ENCODE measurements at places on chromosomes 2 and 18. TPM values are rescaled to one million over a fixed set of nuclear protein-coding genes. Genes with fewer than 3 reads are reported as not detected.

DNA sequence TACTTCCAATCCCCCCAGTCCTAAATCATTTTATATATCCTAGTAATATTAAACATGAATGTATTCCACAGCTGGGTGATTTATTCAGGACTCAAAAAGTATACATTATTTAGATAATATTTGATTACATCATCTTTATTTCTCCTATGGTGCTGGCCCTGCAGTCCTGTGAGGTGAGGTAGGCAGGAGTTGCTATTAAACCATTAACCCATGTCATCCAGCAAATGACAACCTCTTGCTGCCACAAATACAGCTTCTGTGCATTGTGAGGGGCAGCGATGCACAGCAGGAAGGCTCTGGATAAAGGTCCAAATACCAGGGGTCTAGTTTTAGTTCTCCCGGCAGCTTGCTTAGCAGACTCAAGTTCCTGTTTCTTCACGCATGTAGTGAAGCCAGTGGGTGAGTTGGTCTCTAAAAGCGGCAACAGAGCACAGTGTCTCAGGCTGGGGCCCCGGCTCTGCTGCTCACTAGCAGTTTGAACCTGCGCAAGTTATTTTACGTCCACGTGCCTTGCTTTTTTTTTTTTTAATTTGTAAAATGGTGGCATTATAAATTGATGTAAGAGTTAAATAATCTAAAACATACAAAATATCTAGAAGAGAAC, 36.1 kb downstream of the INSIG2 start:
- no peak overlapping the region for H3K27ac ChIP-seq
- H3K27me3 ChIP-seq = no peaks in the 10 kb centered on the region
- DNase-seq = no peak
- H3K4me1 ChIP-seq = peaks cover 9% of the 10 kb centered on the region
- H3K36me3 ChIP-seq = no peaks in the 10 kb centered on the region

GRCh38 chr2:26088038-26088643, 54.3 kb downstream of the RAB10 start:
- H3K4me3 ChIP-seq = no peak overlapping the region
- H3K27me3 ChIP-seq = no peaks in the 10 kb centered on the region
- no peak for DNase-seq
- H3K36me3 ChIP-seq = no peaks in the 10 kb centered on the region
- no peak overlapping the region for H3K27ac ChIP-seq

GRCh38 chr2:53867169-53867568, 7.4 kb upstream of the GPR75 start:
- no peak overlapping the region for H3K4me3 ChIP-seq
- H3K36me3 ChIP-seq = no peaks in the 10 kb centered on the region
- no peaks in the 10 kb centered on the region for H3K27me3 ChIP-seq
- no peak overlapping the region for H3K27ac ChIP-seq
- no peaks in the 10 kb centered on the region for H3K4me1 ChIP-seq

The NPPC gene
- total RNA-seq = not detected

GRCh38 chr2:67802824-67803223, 260.0 kb downstream of the C1D start:
- H3K4me3 ChIP-seq = no peak overlapping the region
- H3K4me1 ChIP-seq = no peaks in the 10 kb centered on the region
- no peak overlapping the region for H3K27ac ChIP-seq

GRCh38 chr18:10783941-10784340, 258.1 kb downstream of the NAPG start:
- no peaks in the 10 kb centered on the region for H3K4me1 ChIP-seq
- no peaks in the 10 kb centered on the region for H3K36me3 ChIP-seq
- DNase-seq = no peak
- H3K27ac ChIP-seq = no peak overlapping the region
- H3K4me3 ChIP-seq = no peak overlapping the region
- H3K27me3 ChIP-seq = no peaks in the 10 kb centered on the region

DNA sequence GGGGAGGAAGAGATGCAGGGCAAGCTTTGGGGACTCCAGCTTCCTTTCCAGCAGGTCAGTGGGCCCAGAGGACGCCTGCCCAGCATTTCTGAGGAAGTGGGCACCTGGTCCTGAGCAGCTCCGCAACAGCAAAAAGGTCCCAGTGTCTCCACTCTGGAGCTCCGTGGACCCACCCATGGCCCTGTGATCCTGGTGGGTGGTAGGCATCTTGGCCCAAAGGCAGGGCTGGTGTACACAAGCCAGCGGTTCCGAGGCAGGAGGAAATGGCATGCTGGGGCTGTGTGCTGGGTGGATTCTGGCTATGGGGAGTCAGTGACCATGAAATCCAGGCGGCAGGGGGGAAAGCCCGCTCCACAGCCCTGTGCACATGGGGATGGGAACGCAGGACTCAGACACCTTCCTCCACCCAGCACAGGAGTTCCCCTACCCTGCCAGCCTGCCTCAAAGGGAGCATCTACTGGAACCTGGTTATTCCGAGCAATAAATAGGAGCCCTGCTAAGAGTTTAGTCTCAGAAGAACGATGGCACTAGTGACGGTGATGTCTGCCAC, 206.0 kb downstream of the GLI2 start:
- no peak overlapping the region for H3K27ac ChIP-seq
- peaks cover 30% of the 10 kb centered on the region for H3K27me3 ChIP-seq
- DNase-seq = no peak
- H3K4me1 ChIP-seq = peaks cover 19% of the 10 kb centered on the region
- no peak overlapping the region for H3K4me3 ChIP-seq

DNA sequence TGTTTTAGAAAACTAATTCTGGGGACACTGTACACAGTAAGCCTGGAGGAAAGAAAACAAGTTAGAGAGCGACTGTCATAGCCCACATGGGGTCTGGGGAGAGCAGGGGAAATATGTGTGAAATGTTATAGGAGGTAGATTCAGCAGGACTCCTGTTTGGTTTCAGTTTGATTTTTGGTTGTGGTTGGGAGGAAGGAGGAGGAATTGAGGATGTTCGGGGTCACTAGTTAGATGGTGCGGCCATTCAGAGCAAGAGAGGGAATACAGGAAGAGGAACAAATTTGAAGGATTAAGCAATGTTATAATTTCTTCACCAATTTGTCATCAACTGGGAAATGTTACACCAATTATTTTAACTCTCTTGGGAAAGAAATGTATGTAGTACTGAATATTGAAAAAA, 25.1 kb downstream of the TTC39C start:
- no peaks in the 10 kb centered on the region for H3K36me3 ChIP-seq
- no peak overlapping the region for H3K4me3 ChIP-seq
- H3K27ac ChIP-seq = no peak overlapping the region
- no peak for DNase-seq
- no peaks in the 10 kb centered on the region for H3K27me3 ChIP-seq
- H3K4me1 ChIP-seq = no peaks in the 10 kb centered on the region

DNA sequence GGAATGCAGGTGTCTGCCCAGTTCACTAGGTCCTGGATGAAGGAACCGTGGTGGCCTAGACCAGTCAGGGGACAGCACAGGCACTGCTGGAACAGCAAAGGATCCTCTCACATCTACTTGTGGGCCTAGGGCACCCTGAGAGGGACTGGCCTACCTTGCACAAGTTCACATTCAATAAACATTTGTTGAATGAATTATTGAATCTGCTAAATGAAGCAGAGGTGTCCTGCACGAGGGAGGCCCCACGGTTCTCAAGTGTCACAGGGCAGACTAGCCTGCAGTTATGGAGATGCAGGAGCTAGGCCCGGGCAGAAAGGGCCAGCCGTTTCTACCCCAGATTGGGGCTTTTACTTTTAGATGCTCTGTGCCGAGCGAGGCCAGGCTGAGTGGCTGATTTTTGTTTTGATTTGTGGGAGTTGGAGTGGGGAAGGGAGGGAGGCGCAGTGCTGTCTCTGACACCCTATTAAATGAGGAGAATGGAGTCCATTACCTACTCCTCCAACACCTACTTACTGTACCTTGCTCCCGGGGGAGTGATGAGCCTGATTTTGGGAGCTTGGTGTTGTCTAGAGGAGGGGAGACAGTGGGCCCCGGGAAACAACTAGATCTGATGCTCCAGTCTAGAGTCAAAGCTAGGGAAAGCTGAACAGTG, 18.4 kb downstream of the SH2D6 start:
- no peaks in the 10 kb centered on the region for H3K27me3 ChIP-seq
- H3K36me3 ChIP-seq = no peaks in the 10 kb centered on the region
- peaks cover 50% of the 10 kb centered on the region for H3K4me1 ChIP-seq
- peak overlapping the region; percentile 90 for H3K27ac ChIP-seq
- DNase-seq = no peak
- peak overlapping the region; percentile 42 for H3K4me3 ChIP-seq

DNA sequence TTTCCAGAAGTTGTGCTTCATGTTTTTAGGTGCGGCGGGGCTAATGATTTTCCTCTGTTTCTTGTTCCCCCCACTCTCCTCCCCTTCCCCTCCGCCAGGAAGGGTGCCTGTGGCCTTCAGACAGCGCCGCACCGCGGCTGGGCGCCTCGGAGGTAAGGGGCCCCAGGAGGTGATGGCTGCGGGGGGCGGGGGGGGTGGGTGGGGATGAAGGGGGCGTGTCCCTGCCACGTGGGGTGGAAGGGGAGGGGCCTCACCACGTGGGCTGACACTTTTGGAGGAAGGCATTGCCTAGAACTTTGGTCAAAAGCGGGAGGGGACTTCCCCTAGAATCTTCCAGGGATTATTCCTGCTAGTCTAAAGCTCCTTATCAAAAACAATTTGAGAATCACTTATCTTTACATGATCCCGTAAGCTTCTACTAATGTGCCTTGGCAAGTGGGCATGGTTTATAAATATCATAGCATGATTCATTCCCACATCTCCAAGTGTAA, 83.1 kb downstream of the FAM210A start:
- no peaks in the 10 kb centered on the region for H3K36me3 ChIP-seq
- no peak overlapping the region for H3K27ac ChIP-seq
- H3K4me1 ChIP-seq = no peaks in the 10 kb centered on the region
- no peak for DNase-seq

- no peaks in the 10 kb centered on the region for H3K27me3 ChIP-seq
- H3K4me3 ChIP-seq = no peak overlapping the region
- no peak overlapping the region for H3K27ac ChIP-seq
- no peaks in the 10 kb centered on the region for H3K36me3 ChIP-seq
- peaks cover 9% of the 10 kb centered on the region for H3K4me1 ChIP-seq
Observed at GRCh38 chr18:58113337-58113736, 69.3 kb downstream of the NEDD4L start.

- H3K4me3 ChIP-seq = no peak overlapping the region
- peaks cover 6% of the 10 kb centered on the region for H3K4me1 ChIP-seq
- H3K27ac ChIP-seq = no peak overlapping the region
- no peak for DNase-seq
- no peaks in the 10 kb centered on the region for H3K27me3 ChIP-seq
Observed at GRCh38 chr18:32442575-32442974, 28.1 kb downstream of the GAREM1 start.

GRCh38 chr18:36281936-36282335, 15.6 kb upstream of the FHOD3 start:
- no peaks in the 10 kb centered on the region for H3K4me1 ChIP-seq
- H3K27ac ChIP-seq = no peak overlapping the region
- H3K27me3 ChIP-seq = peaks cover 24% of the 10 kb centered on the region
- no peaks in the 10 kb centered on the region for H3K36me3 ChIP-seq

The ITPRIPL1 gene
- 0.95 TPM for total RNA-seq

DNA sequence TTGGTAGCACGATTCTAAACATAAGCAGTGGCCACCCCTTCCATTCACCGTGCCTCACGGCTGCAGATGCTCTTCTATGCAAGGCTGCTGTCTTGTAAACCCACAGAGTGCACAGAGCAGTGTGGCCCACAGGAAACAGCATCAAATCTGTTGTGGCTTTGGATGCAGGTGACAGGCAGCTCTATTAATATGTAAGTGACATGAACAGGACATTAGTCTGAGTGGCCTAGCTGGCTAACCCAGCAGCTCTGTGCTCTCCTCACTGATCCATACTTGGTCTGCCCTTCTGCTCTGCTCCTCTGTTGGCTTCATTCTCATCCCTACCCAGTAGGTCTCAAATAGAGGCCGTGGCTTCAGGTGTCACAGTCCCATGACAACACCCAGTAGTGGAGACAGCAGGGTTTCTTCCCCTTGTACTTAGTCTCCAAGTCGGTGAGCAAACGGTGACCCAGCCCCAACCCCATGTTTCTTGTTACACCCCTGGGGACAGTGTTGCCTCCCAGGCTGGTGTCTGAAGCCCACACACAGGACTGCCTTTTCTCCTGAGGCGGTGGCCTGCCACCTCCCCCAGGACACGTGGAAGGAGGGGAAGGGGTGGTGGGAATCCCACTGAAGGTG, 5.8 kb downstream of the SH3RF3 start:
- no peak for DNase-seq
- no peaks in the 10 kb centered on the region for H3K36me3 ChIP-seq
- no peak overlapping the region for H3K27ac ChIP-seq
- no peak overlapping the region for H3K4me3 ChIP-seq

The LCT gene
- not detected for total RNA-seq

The EVX2 gene
- not detected for total RNA-seq

DNA sequence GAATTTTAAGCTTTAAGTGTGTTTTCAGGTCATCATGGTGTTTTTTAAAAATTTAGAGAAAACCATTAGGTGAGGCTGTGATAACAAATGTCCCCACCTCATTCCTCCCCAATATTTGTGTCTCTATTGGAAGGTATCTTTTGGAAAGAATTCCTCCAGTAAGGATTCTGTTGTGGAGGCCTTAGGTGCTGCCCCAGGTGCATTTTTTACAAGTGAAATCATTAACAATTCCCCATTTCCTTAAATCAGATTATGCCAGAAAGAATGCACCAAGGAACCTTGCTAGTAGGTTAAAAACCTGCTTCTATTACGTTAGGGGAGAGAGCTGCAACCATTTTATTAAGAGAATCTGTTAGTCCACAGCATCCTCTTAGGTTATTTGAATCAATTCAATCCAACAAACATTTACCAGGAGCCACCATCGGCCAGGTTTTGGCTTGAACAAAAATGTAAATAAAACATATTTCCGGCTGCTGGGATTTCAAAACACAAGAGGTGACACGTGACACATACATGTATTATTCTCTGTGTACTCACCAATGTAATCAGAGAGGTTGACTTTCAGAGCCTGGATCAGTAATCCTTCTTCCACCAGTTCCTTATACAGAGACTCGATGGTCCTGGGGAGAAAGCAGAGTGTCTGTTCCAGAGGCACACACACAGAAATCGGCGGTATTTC, 112.5 kb upstream of the ASB18 start:
- no peaks in the 10 kb centered on the region for H3K4me1 ChIP-seq
- no peak for DNase-seq
- H3K36me3 ChIP-seq = no peaks in the 10 kb centered on the region
- no peaks in the 10 kb centered on the region for H3K27me3 ChIP-seq

GRCh38 chr18:55763805-55764204, 175.8 kb upstream of the TCF4 start:
- no peaks in the 10 kb centered on the region for H3K4me1 ChIP-seq
- H3K27ac ChIP-seq = no peak overlapping the region
- no peaks in the 10 kb centered on the region for H3K36me3 ChIP-seq
- no peak overlapping the region for H3K4me3 ChIP-seq
- no peaks in the 10 kb centered on the region for H3K27me3 ChIP-seq

- no peaks in the 10 kb centered on the region for H3K27me3 ChIP-seq
- no peak overlapping the region for H3K4me3 ChIP-seq
- H3K36me3 ChIP-seq = no peaks in the 10 kb centered on the region
- no peak overlapping the region for H3K27ac ChIP-seq
- no peaks in the 10 kb centered on the region for H3K4me1 ChIP-seq
- no peak for DNase-seq
Observed at GRCh38 chr18:48072428-48073204, 142.2 kb upstream of the SMAD2 start.

DNA sequence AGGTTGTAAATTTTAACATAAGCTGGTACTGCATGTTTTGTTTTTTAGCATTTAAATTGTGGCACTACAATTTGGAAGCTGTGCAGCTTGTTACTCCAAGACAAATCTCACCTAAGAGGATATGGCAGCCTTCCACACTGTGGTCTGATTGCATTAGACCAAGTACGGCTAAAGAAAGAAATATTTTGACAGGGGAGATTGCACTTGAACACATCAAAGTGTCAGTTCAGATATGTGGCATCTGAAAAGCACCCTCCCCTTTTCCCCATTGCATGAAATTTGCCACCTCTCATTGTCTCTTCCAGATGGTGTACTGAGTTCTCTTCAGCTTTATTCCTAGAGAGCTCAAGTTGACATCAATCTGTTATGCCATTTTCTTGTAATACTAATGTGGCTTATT, 295.9 kb downstream of the ERBB4 start:
- H3K4me3 ChIP-seq = no peak overlapping the region
- H3K27me3 ChIP-seq = no peaks in the 10 kb centered on the region
- no peak for DNase-seq
